AG04449 (cell line): ENCODE measurements at places on chromosomes 11 and 22.

DNA sequence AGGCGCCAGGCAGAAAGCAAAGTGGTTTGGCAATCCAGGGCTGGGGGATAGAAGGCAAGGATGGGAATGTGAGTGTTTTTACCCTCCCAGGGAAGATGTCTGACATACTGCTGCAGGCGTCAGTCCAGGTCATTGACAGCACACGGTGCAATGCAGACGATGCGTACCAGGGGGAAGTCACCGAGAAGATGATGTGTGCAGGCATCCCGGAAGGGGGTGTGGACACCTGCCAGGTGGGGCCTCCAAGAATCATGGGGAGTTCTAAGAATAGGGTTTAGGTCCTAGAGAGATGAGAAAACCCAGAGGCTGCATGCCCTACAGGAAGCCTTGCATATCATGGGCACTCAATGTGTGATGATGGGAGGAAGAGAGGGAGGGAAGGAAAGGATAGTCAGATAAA is 28.3 kb upstream of the SMIM35 start:
- DNase-seq, result no peak

DNA sequence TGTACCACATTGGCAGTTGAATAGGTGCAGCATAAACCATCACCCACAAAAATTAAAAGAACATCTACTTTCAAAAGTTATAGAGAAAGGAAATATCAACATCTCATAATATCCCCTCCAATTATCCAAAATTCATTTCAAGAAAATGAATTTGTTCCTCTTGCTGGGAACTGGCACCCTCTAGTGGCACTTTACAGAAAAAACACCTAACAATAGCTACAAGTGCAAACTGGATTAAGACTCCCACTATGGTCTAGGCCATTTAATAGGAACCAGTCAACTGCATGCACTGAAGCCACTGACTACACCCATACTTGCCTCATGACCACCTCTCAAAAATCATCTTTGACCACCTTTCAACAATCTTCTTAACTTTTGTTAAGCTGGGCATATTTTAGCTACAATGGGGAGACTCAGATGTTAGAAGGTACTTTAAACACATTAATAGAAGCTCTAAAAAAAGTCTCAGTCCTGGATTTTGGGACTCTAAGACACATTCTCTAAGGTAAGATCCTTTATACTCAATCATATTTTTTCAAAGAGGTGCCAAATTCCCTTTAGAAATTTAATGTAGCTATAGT is 17.3 kb downstream of the TRAF6 start:
- DNase-seq, result no peak

- no peak for DNase-seq
Observed at GRCh38 chr22:44337678-44338004, 24.9 kb upstream of the SHISAL1 start.

GRCh38 chr22:38953577-38954413 is 3.6 kb upstream of the APOBEC3A start:
- no peak for DNase-seq

GRCh38 chr22:18035751-18036150 is 11.4 kb upstream of the MICAL3 start:
- DNase-seq, result no peak

DNA sequence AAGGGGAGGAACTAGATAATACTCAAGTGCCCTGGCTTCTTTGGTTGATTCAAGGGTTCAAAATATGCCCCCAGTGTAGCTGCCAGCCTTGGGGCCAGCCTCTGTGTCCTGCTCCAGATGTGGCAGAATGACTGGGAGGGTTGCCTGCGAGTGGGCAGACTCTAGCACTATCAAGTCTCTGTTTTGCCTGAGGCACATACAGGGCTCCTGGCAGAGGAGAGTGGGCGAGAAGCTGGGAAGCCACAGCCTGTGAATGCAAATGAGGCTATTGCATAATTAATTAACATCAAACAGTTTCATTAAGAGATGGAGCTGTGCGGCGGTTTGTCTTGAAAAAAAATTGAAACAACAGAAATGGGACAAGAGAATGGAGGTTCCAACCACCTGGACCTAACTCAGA is 50.8 kb downstream of the BUD13 start:
- no peak for DNase-seq

DNA sequence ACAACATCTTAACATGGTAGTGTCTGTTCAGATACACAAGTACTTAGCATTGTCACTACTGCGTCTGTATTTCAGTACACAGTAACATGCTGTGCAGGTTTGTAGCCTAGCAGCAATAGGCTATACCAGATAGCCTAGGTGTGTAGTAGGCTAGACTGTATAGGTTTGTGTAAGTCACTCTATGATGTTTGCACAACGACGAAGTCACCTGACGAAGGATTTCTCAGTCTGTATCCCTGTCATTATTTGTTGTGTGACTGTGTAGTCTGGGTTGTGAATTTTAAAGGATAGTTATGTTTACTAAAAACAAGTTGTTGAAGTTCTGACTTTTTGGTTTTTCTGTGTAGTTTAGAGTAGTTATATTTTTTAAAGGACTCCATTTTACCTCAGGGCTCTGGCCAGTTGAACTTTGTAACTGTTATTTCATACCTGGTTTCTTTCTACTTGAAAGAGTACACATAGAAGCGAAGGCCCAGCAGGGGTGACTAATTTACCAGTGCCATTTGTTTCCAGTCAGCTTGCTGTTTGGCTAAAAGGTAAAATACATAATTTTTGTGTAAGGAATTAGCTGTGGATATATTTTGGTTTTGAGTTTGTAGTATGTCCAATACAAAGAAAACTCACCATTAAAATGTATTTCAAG is 72.3 kb downstream of the PPP6R3 start:
- DNase-seq, result no peak

DNA sequence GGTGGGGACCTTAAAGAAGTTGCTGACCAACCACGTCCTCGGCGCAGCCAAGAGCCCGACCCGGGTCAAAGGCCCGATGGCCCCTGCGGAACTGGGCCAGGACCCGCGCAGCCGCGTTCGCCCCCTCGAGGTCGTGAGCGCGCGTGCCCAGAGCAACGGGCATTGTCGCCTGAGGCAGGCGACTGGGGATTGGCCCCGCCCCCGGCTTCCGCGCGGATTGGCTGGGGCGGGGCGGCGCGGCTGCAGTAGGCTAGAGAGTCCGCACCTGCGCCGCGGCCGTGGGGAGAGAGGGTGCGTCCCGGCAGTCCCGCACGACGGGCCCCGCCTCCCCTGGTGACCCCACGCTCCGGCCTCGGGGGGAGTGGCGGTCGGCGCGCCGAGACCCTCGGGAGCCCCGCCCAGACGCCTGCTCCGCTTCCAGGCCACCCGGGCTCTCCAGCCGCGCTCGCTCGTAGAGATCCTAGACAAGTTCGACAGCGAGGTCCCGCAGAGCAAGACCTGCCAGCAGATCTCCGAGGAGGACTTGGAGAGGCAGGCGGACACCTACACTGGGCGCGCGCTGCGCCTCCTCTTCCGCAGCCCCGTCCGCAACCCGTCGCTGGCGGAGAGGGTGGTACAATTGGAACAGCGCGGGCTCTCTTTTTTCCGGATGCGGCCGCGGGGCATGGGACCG is 8.3 kb upstream of the PPIL2 start:
- no peak for DNase-seq

- DNase-seq, result no peak
Observed at GRCh38 chr11:64803158-64803845, at the start of gene MAP4K2. TSS of gene MAP4K2 (minus strand) at chr11:64803214. CDS start at chr11:64803149, 65 bp downstream.

- DNase-seq, result peak; percentile 85
Observed at GRCh38 chr22:28798810-28799605, 1.4 kb downstream of the XBP1 start.

- no peak for DNase-seq
Observed at GRCh38 chr11:85809863-85810262, 1.1 kb downstream of the SYTL2 start.

- DNase-seq, result no peak
Observed at GRCh38 chr11:33383075-33383919, 126.1 kb downstream of the HIPK3 start.

GRCh38 chr11:63536669-63537292 is at the start of gene PLAAT4:
TSS of gene PLAAT4 (plus strand) at chr11:63536808. CDS start at chr11:63536869, 61 bp downstream.
- DNase-seq, result no peak

DNA sequence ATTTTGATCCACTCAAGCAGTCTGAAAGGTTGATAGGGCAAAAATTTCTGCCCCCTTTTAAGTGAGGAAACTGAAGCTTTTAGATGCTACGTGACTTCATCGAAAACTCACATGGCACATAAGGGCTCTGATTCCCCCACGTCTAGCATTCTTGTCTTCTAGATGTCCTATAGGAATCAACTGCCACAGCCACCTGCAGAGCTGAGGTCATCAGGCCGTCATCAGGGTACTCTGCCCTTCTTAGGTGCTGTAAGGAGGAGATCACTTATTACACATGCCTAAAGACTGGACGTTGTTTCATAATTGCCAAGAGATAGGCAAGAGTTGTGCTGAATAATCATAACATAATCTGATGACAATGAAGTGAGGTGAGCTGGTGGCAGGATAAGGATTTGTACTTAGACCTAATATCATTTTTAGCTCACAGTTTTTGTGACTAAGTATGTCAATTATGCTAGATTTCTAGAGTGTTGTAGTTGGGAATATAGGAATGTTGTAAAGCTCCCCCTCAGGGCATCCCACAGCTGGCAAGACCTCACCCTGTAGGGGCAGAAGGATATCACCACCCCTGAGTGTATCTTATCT is 349.4 kb downstream of the METTL15 start:
- DNase-seq, result no peak

DNA sequence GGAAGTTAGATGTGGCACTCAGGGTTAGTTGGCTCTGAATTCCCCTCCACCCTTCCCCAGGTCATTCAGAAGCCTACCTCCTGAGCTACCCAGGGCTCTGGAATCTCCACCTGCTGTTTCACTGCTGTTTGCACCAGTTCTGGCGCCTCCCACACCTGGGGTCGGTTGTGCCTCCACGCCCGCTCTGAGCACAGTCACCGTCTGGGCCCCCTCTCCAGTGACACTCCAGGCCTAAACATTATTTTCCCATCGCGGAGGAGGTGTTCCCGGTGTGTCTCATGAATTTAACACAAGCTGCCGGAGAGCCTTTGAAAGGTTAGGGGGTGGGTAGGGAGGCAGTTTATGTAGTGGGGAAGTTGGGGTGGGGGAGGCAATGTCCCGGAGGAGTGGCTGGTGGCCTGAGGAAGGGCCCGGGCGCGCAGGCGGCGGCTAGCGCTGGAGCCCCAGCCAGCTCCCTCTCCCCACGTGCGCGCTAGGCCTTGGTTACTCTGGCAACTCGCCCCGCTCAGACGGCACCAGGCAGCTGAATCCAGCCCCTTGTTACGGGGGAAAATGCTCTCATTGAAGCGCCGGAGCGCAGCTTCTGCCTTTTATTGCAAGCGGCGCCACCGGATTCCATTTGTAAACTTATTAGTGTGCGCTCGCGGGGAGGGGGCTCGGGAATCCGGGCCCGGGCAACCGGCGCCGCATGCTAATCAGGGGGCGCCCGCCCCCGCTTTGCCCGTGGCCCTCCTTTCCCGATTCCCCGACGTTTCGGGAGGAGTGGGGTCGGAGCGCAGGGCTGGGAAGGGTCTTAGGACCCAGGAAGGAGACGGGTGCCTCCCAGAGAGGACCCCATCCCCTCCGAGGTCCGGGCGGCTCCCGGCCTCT is 52.4 kb downstream of the GRIK4 start:
- no peak for DNase-seq

- DNase-seq, result no peak
Observed at GRCh38 chr11:103378931-103379330, 269.7 kb downstream of the DYNC2H1 start.

DNA sequence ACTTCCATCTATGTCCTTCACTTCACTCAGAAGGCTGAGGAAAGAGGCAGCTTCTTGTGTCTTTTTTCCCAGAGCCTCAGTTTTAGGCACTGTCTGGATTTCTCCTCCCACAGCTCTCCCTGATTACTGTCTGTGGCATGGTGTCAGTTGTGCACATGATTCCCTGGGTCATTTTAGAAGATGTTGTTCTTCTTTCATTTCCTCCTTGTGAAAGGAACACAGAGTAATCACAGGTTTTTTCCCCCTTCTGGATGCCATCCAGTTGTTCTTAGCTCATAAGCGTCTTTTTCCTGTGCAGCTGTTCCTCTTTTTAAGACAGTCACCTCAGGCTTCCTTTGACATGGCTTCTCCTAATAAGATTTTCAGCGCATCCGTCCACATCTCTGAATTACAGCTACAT is 212.2 kb downstream of the FAM181B start:
- no peak for DNase-seq

DNA sequence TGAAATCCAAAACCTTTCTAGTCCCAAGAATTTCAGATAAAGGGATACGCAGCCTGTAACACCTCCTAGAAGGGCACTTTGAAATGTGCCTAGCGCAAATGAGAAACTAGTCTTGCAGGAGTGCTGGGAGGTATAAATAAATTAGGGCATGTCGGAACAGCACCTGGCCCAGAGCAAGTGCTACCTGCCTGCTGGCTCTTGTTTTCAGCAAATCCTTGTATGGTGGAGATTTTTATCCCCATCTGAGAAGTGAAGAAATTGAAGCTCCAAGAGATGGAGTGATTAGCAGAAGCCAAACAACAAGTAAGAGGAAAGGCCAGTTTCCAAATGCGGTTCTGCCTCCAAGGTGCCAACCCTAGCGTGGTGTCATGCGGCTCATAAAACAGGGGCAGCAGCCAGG is 36.7 kb upstream of the TFIP11 start:
- DNase-seq, result no peak

GRCh38 chr22:38171927-38172831 is 9.5 kb downstream of the PLA2G6 start:
- no peak for DNase-seq

GRCh38 chr22:31123292-31123602 is 481 bp downstream of the INPP5J start:
- DNase-seq, result no peak

GRCh38 chr11:117946842-117947526 is 17.8 kb upstream of the TMPRSS13 start:
- peak; percentile 54 for DNase-seq

DNA sequence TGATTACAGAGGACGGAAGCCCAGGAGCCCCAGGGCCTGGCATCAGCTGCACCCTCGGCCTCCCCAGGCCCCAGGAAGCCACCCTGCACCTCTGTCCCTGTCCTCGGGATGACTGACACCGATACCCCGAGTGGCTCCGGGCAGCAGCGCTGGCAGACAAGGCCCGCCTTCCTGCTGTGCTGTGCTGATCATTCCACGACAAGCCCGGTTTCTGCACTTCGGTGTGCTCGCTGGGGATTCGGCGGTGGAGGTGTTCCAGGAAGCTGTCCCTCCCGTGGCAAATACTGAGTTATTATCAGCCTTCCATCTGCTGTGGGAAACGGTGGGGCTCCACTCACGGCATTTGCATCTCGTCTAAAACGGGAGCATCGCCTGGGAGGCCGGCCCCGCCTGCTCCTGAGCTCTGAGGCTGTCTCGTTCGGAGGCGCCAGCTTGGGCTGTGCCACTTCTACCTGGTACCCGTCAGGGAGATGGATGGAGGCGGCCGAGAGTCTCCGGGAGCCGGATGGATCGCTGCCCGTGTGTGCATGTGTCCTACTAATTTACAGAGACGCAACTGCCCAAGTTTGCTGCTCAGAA is 506.1 kb downstream of the BRD1 start:
- no peak for DNase-seq

DNA sequence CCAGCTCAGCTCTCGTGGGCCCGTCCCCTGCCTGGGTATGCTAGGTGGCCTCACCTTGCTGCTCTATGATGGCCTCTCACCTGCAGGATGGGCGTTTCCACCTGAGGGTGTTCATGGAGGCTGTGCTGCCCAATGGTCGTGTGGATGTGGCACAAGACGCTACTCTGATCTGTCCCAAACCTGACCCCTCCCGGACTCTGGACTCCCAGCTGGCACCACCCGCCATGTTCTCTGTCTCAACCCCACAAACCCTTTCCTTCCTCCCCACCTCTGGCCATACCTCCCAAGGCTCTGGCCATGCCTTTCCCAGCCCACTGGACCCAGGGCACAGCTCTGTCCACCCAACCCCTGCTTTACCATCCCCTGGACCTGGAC is 2.1 kb downstream of the ZP1 start:
- DNase-seq, result no peak
